ENCODE measurements at places on chromosomes 7 and 10.

DNA sequence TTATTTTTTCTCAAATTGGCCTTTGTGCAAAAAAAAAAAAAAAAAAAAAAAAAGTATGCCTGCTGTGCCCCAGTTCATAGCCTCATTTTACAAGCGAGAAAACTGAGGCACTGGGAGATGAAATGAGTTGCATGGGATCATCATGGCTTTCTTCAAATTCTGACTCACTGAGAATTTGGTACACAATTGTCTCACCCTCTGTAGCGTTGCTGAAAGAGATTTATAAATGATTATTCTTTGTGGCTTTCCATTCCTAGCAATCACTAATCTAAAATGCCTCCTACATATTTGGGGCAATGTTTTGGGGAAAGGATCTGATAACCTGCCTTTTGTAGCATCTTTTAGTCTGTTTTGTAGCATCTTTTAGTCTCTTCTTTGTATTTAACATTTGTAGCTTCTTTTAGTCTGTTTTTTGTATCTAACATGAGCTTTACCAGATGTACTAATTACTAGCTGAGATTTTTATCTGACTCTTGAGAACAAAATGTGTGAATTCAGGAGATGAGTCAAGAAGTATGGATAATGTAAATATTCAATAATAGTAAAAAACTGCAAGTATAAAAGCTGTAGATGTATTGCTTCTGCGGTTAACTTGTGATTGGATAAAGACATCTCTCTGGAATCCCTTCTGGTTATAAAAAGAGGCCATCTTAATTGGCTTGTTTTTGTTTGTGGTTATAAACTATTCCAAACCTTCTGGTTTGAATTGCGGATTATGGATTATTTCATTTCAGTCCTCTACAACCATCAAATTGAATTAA lies 161.4 kb downstream of the ARID5B start:
- no peak for DNase-seq

- DNase-seq, result no peak
Observed at GRCh38 chr7:865921-866320, 10.4 kb upstream of the GET4 start.

GRCh38 chr10:68578974-68579373 lies 18.8 kb downstream of the TET1 start:
- DNase-seq, result no peak

DNA sequence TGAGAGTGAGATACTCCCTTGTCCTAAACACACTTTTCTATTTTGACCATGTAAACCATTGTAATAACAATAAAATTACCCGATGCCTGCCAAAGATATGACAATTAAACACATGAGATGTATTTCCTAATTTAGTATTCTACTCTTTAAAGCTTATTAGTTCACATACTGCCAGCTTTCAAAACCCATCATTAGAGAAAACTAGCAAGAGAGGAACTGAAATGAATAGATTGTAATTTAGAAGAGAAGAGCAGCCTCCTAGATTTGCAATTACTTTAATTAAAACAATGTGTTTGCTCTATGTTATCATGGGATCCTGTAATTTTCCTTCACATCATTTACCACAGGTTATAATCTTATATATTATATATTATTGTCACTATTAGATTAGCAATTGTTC lies 428.2 kb downstream of the THSD7A start:
- no peak for DNase-seq

DNA sequence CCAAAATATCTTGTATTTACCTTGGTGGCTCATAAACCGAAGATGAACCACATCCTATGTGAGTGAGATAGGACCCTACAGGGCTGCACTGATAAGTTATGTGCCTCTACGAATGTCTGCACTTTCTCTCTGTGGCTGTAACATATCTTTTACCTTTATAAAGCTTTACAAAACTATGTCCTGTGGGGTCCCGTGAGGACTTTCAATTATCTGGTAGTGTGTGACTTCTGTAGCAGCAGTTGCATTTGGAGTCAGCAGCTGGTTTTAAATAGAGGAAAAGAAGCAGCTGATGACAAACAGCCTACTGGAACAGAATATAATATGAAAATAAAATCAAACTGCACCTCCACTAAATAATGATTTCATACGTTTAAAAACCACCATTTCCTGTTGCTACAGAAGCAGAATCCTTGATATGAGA lies 222.4 kb upstream of the GNAI1 start:
- no peak for DNase-seq

- no peak for DNase-seq
Observed at GRCh38 chr10:99540306-99540656, 7.5 kb downstream of the NKX2-3 start.

DNA sequence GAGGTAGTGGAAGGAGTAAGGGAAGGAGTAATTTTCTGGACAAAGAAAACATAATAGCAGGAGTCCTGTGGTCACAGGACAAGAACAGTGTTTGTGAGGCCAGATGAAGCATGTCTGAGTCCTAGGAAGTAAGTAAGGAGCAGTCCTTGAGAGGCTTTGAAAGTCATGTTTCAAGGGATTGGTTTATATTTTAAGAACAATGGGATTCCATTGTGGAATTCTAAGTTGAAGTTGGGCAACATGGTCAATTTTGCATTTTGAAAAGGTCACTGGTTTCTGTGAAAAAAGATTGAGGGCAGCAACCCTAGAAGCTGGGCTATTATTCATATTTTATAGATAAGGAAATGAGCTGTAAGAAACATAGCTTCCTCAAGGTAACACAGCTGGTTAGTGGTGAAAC lies 10.8 kb upstream of the SLC25A28 start:
- no peak for DNase-seq

GRCh38 chr7:121499624-121500023 lies 103.5 kb upstream of the FAM3C start:
- DNase-seq, result no peak

DNA sequence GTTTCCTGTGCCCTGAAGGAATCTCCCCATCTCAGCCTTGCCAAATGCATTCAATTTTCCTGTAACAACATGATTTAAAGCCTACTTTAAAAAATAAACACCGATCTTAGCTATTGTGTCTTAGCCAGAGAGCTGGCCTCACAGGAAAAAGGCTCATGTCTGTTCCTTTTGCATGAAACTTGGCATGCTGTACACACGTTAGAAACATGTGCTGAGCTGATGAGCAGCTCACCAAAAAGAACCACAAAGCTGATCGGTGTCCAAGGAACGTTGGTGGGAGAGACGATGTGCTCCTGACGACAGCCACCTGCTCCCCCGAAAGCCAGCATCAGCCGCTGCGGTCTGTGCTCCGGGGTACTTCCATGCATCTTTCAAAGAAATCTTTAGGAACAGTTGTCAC lies 135.9 kb downstream of the ADARB2 start:
- no peak for DNase-seq

DNA sequence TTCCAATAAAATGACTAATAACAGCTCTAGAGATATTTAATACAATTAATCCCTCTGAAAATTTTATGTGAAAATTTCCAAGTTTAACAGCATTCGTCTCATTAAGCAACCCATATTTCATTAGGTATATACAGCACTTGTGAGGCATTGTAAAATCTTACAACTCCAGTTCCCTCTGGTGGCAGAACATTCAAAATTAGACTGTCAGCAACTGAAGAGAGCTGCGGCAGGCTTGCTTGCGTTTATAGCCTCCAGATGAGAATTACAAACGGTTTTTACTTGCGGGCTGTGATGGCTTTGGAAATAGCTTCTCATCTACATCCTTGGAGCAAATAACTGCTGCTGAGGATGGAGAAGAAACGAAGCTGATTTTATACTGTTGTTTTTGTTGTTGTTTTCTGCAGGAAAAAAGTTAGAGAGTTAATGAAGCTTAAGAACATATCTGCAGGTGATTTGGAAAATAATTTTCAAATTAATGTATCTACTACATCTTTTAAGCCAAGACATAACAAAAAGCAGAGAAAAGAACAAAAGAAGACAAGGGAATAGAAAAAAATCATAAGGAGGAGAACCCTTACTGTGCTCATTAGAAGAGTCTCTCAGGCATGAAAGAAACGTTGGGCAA lies 171.3 kb downstream of the MAGI2 start:
- DNase-seq, result no peak

GRCh38 chr10:61024856-61025201 lies 80.8 kb upstream of the RHOBTB1 start:
- DNase-seq, result no peak

DNA sequence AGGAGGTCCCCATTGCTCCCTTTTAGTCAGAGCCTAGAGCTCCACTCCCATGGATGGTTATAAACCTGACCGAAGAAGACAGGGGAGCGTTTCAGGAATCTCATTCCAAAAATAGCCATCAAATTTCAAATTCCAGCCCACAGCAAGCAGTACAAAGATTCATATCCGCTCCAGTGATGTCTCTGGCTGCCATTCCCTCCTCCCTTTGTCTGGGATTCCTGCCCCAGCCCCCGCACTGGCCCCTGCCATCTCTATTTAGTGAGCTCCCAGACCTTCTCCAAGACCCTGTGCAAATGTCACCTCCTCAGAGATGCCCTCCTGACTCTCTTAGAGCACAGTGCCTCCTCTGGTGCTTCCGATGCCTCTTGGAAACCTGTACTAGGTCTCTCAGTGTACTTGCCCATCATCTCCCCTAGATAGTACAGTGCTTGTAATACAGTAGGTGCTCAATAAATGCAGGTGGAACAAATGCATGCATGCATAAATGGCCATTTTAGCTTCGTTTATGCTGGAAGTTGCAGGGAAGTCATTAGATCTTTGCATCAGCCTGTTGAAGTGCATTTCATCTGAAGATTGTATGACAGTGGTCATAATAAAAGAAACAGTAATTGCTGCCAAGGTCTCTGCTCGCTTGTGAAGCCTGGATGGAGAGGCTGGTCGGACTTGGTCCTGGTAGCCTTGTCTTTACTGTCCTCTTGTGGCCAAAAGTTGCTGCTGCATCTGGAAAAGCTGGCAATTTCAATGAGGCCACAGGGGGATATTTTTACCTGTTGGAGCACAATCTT lies 32.0 kb upstream of the HABP2 start:
- peak; percentile 66 for DNase-seq

DNA sequence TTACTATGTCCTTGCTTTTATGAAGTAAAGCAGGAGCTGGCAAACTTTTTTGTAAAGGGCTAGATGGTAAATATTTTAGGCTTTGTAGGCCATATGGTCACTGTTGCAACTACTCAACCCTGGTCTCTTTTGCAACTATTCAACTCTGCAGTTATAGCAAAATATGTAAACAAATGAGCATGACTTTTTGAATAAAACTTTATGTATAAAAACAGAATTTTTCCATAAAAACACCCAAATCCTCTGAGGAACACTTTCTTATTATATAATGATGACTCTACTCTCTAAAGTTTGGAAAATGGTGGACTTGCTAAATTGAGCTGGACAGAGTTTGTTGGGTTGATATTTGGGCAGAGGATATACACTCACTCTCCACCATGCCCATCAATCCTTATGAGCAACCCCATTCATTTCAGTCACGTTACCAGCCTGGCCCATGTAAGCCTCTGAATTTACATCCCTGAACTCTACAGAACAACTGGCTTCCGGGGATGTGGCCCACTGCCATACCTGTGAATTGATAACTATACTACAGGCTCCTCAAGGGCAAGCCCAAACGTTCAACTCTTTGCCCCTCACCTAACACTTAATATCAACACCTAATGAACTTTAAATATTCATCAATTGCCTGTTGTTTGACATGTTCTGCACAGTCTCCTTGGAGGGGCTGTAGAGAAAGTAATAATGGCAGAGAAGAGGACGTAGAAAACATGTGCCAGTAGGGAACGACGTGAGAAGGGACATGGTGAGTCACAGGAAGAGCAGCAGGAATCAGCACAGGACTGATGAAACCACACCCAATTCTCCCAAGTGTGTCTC lies 37.6 kb downstream of the SGMS1 start:
- no peak for DNase-seq

- DNase-seq, result peak; percentile 16
Observed at GRCh38 chr7:116633131-116633988, 38.6 kb upstream of the MET start.

- no peak for DNase-seq
Observed at GRCh38 chr10:74752371-74753040, 73.9 kb upstream of the KAT6B start.

DNA sequence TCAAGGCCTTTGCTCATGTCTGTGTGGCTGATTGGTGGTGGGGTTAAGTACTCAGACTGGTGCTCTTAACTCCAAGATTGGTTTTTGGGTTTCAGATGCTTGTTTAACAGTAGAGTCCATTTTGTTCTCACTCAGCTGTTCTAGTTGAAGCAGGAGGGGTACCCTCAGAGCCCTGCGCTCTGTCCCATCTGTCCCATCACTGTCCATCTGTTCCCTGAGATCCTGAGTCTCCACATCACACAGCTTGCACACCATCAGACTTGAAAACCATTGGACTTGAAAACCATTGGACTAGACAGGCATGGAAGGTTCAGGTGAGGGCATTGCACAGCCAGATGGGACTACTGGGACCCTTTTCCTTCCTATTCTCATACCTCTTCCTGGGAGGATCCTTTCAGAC lies 39.3 kb downstream of the TMEM178B start:
- DNase-seq, result no peak

- no peak for DNase-seq
Observed at GRCh38 chr10:69801434-69802315, at the start of gene COL13A1. TSS of gene COL13A1 (plus strand) at chr10:69801906. CDS start at chr10:69802424, 518 bp downstream.

DNA sequence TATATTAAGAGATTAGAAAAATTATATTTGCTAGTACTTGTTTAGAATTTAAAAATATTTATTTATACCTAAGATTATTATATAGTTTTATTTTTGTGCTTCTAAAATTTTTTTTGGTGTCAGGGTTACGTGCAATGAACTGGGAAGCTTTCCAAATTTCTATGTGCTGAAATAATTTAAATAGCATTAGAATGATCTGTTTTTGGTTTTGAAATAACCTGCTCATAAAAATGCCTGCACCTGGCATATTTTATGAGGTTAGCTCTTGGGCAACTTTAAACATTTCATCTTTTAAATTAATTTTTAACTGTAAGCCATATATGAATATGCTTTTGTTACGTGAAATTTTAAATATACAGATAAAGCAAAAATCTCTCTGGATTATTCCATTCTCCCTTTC lies 482.5 kb downstream of the GLRX3 start:
- DNase-seq, result no peak

- DNase-seq, result no peak
Observed at GRCh38 chr10:70492786-70493659, 14.5 kb downstream of the PALD1 start.

DNA sequence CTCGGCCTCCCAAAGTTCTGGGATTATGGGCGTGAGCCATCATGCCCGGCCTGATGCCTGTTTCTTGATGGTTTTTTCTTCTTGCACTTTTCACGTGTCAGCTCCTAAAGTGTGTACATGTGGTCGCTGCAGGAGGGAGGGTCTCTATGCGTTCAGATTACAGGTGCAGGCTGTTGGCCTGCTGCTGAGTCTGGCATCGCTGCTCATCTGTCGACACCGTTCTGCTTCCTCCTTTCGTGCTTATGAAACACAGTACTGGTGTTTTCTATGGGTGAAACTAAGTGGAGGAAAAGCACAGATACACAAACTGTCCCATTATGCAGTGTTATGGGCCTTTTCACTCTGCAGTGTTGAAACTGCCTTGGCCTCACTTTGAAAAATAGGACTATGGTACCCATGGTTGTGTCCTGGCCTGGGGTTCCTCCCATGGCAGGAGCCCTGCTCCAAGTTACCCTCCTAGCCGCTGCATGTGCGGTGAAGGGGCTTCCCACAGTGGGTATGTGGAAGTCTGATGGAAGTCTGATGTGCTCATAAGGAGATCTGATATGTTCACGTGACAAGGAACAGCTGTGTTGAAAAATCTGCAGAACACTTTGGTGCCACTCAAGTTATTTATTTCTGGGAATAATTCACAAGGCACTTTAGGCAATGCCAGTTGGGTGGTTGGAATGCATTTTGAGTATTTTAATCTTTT lies 23.5 kb downstream of the OGDH start:
- DNase-seq, result peak; percentile 46

- DNase-seq, result peak; percentile 68
Observed at GRCh38 chr7:38318803-38319416, 45.5 kb upstream of the TARP start.

GRCh38 chr7:6644728-6645127 lies 7.6 kb downstream of the ZNF316 start:
- DNase-seq, result no peak

GRCh38 chr7:114875186-114875585 lies 46.7 kb upstream of the MDFIC start:
- DNase-seq, result no peak
